ENCODE measurements at places on chromosomes 7 and 10. TPM values are rescaled to one million over a fixed set of nuclear protein-coding genes. Genes with fewer than 3 reads are reported as not detected.

ATG9B gene
- under 0.01 TPM for total RNA-seq

PDE6C gene
- not detected for total RNA-seq

AGAP4 gene
- total RNA-seq, result 1.8 TPM

BLNK gene
- total RNA-seq, result 0.51 TPM

PRPF18 gene
- total RNA-seq, result 36.5 TPM

HOXA6 gene
- 3.6 TPM for total RNA-seq

IPMK gene
- 4.1 TPM for total RNA-seq
